Activated naive CD4-positive, alpha-beta T cell treated with anti-CD3 and anti-CD28 coated beads, Interleukin-2, amount 50 U/mL, for 16 hours (primary cell): ENCODE measurements at places on chromosomes 7 and 10.

GRCh38 chr10:127830414-127830813 is 62.3 kb downstream of the CLRN3 start:
- no peak for DNase-seq

DNA sequence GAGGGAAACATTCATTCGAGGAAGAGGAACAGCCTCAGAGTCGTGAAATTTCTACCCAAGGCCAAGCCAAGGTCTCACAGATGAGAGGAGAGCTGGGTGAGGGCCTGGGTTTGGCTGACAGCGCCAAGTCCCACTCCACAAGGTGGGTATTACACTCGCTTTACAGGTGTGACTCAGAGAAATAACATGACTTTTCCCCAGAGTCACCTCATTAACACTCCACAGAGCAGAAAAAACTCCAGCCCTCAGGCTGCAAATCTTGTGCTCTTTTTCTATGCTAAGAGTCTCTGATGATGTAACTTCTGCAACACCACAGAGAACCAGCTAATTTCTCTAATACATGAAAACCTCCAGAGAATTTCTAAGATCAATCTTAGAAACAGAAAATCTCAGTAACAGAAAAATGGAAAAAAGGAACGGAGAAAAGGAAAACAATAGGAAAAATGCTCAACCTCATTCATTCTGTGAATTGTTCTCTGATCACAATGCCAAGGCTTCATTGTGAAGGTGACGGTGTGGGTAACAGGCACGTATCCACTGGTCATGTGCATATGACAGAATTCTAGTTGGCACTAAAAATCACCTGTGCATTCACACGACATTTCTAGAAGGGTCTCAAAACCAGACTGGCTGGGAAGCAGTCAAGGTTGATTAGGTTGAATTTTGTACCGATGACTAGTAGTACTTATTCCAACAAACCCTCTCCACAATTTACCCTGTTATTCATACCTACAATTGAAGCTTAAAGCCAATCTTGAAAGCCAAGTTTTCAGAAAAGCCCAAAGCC is 20.3 kb downstream of the YWHAG start:
- DNase-seq = no peak

DNA sequence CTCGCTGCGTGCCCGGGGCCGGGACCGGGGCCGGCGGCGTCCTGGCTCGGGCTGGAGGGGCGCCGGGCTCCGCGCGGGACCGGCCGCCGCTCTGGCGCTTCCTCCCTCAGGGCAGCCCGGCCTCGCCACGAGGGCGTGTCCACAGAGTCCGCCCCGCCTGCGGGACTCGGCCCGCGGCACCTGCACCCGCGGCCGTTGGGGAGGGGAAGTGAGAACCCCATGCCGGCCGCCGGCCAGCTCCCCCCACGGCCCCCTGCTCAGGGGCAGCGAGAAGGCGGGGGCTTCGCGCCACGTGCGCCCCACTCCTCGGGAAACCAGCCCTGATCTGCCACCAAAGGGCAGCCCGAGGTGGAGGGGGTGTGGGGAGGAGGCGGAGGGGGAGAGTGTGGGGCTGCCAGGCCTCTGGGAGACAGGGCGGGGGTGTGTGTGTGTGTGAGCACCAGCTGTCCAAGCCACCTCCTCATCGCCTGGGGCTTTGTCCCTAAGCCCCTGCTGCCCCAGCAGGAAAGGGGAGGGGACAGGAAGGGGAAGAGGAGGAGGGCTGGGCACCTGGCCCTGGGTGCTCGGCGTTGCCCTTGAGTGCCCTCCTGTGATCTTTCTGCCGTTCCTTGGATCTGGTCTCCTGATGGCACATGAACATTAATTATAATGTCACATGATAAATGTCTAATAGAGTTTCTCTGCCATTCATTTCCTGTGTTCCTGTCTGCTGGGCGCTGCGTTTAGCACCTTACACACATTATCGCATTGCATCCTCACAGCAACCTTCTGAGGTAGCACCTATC is at the start of gene PIK3AP1:
Gene PIK3AP1 (minus strand): TSS at position 93 of the 785 bp plus-strand sequence. CDS start 120 bp downstream, outside the sequence.
- DNase-seq = peak; percentile 43

- no peak for DNase-seq
Observed at GRCh38 chr7:69169386-69169785, 428.9 kb upstream of the AUTS2 start.

DNA sequence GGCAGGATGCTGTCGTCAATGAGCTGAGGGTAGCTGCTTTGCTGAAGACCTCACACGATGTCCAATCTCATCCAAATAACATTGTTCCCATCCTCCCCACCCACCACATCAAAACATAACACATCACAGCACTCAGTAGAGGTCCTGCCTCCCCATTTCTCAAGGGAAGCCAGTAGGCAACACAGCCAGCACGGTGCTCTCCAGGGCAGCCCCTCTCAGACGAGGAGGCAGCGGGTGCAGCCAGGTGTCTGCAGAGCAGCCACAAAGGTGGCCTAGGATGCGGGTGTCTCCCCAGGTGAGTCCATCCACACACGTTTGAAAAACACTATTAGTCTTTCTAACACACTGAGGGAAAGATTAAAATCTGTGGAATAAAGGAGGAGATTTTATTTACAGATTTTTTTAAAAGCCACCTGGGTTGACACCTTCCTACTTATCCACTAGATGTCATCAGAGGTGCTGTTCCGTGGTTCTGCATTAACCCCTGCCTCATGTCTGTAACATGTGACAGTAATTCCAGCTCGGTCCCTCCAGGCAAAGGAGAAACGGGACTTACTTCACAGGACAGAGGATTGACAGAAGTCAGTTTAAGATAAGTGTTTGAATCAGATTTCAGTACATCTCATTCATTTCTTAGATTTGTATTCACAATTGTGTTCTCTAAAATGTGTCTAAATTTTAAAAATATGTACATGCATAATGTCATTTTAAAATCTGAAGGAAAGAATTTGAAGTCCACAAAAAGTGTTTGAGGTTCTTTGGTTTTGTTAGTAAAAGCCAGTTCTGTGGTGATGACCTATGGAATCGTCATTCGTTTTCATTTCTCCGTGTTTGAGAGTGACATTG is 68.0 kb downstream of the LANCL2 start:
- no peak for DNase-seq

DNA sequence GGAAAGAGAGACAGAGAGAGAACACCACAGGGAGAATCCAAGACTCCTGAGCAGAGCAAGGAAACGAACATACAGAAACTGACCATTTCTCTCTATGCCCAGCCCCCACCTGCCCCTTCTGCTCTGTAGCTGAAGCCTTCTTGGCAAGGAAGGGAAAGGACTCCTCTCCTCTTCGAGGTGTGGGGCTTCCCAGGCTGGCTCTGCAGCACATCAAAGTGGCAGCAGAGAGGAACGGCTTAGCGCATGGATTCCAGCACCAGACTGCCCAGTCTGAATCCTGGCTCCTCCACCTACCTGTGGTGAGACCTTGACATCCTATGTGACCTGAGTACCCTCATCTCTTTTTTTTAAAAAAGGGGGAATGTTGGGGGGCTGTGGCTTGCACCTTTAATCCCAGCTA is 69.4 kb downstream of the SH3PXD2A start:
- DNase-seq = no peak

GRCh38 chr7:139118234-139118804 is 8.8 kb upstream of the ZC3HAV1 start:
- DNase-seq = peak; percentile 32

DNA sequence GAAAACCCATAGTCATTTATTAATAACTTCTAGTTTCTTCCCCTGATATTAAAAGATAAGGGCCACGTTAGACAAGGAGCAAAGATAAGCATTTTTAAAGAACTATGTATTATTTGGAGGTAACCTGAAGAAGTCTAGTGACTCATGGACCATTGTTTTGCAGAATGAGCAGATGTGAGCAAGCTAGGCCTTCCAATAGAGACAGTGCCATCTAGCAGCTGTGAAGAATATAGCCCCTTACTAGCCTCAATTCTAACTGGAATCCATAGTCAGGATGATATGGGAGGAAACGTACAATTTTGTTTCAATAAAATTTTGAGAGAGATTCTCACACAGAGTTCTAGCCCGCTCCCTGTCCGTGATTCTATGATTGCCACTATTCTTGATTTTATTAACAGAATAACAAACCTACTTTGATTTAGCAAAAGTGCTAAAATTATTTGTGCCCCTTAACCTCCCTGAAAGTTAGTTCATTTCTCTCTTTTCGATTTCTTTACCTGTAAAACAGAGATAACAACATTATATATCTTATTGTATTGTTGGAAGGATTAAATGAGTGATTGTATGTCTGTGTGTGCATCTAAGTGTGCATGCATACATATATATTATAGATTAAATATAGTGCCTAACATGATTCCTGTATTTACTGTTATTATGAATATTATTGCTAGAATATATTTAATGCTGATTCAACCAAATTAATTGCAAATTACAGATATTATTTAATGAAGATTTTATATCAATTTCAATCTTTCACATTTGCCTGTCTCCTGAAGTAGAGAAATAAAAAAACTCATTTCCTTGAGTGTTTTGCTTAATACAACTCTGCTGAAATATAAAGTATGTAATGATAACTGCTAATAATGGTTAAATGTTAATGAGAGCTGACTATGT is 22.7 kb downstream of the FAM237B start:
- no peak for DNase-seq
